ENCODE measurements at places on chromosomes 1 and 21.

DNA sequence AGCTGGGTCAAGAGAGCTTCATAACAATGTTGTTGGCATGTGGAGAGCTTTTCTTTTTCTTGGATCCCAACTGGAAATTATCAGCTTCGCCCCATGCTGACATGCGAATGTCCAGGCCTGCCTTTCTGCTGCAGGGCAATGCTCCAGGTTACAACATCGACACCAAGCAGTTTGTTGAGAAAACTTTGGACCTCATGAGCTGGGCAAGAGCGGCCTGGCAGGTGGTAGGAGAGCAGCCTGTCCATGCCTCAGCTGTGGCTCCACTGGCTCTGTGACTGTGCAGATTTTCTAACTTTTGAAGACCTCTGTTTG lies 41.4 kb downstream of the MTARC1 start:
- no peak for DNase-seq

GRCh38 chr1:93851327-93851712 lies 27.7 kb downstream of the DNTTIP2 start:
- DNase-seq: no peak

- no peak for DNase-seq
Observed at GRCh38 chr1:84090447-84091245, 53.4 kb upstream of the PRKACB start.

DNA sequence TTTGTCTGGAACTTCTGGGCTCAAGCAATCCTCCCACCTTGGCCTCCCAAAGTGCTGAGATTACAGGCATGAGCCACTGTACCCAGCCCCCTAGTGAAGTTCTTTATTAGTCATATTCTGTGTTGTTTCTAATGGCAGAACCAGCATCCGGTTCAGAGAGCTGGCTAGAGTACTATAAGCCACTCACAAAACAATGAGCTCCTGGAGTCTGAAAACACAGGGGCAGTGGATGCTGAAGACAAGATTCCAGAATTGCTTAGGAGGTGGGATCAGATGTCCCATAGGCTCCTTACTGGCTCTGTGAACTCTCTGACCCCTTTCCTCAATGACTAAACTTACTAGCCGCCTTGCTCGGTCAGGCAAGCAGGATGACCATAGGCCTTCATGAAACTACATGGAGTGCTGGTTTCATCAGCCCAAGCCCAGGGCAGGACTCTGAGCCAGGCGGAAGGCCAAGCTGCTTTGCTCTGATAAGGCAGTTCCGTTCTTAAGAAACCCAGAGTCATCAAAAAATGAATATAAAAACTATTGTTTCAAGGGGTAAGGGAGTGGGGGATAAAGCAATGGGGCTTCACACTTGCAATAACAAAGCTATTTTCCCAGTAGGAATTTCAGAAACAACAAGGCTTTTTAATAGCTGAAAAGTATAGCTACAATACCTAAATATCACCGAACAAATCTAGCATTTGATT lies 8.1 kb downstream of the MTHFR start:
- no peak for DNase-seq

- DNase-seq: no peak
Observed at GRCh38 chr1:160208557-160209320, 3.6 kb downstream of the PEA15 start.

DNA sequence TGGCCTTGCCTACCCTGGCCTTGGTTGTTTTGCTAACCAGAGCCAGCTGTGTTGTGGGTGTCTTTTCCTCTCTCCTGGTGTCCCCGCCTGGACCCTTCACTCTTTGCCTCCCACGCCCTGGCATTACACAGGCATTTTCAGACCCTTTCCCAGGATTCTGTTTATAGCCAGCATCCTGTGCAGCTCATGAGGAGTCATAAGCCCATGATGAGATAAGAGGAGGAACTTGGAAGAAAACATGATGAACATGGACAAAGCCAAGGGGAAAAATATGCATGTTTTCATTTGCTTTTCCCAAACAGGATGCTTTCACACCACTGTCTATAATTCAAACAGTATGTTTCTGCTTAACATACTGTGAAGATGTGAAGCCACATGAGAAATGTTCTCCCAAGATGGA lies 18.7 kb upstream of the WARS2 start:
- no peak for DNase-seq

GRCh38 chr1:24323281-24323680 lies 4.1 kb downstream of the GRHL3 start:
- no peak for DNase-seq

- DNase-seq: no peak
Observed at GRCh38 chr1:199815947-199816346, 211.6 kb upstream of the NR5A2 start.

DNA sequence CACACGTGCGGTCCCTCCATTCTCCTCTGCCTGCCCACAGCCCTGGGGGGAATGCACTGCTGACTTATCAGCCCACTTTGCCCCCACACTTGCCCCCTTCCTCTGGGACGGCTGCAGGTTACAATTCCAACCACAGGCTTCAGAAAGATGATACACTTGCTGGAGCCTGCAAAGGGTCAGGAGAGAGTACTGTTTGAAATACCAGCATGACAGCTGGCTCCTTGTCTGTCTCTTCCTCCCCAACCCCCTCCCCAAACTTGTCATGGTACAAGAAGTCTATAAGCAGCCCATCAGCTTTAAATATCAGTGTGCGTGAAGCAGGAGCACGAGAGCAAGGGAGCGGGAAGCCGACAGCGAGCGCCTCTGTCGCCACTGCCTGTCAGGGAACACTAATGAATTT lies 62.4 kb downstream of the ERI3 start:
- DNase-seq: no peak

DNA sequence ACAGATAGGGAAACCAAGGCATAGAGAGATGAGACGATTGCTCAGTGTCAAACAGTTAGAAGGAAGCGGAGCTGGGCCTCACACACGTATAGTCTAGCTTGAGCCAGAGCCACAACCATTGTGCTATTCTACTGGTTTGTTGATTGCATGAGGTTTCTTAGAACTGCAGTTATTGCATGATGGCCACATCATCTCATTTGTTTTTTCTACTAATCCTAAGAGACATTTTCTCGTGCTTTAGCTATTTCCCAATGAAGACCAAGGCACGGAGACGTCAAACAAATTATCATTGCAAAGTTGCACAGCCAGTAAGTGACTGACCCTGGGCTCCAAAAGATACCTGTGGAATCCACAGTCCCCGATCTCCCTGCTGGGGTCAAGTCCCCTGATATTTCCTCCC lies 25.1 kb upstream of the ZNF362 start:
- no peak for DNase-seq

DNA sequence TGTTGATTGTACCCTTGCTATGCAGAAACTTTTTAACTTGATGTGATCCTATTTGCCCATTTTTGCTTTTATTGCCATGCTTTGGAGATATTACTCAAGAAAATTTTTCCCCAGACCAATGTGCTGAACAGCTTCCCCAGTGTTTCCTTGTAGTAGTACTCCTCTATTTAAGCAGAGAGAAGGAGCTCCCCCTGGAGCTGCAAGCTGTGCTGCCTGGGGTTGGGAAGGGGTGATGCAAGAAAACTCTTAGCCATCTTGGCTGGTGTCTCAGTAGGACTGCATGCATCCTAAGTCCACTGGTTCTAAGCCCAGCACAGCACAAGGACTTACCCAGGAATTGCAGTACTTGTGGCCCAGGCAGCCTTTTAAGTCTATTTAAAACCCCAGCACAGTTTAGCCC lies 121.6 kb downstream of the NTMT2 start:
- no peak for DNase-seq

DNA sequence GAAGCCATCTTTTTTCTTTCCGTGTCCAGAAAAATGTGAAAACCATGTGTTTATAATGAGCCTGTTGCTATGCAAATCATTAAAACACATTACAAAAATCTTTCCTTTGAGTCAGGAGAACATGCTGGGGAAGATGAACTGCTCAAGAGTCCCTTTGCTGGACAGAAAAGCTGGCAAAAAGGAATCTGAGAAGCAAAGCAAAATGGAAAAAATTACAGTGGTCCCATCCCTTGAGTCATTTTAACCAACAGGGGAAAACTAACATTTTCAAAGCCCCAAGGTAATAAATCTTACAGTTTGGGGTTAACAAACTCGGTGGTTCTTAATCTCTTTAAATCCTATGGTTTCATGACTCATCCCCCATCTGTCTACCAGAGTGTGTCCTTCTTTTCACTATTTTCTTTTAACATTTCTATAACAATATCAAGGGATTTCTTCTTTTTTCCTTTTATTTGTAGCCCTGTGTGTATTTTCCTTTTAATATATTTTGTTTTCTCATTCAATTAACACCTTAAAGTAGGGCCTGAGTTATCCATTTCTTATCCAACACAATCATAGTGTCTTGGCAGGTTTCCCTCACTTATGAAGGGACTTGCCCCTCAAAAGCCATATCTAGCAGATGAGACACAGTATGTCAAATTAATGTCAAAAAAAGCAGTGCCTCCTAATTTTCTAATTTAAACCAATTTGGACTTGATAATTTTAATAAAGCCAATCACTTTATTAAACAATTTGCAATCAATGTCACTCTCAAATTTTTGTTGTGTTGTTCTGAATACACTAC lies 105.4 kb downstream of the PTPN14 start:
- DNase-seq: no peak

GRCh38 chr1:220826729-220827128 lies 40.0 kb downstream of the MTARC1 start:
- DNase-seq: no peak

DNA sequence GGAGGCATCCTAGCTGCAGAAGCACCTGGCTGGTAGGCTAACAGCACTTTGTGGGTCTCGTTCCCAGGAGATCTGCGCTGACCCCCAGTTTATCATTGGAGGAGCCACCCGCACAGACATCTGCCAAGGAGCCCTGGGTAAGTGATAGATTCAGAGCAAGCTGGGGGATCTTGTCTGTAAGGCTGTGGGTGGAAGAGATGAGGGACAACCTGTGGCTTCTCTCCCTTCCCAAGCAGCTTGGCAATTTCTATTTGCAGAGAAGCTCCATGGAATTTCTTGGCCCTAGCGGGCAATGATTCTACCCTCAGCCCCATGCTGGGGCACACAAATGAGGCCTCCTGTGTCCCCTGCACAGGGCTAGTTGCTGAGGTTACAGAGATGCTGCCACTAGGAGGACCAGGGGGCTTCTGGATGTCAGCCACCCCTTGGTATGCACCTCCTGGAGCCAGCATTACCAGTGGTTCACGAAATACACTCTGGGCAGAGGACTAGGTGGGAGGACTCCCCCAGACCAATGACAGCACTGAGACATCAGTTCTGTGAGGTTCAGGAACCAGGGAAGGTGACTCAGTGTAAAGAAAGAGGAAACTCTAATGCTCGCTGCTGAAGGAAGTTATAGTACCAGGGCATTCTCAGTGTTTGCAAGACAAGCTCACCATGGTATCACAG lies 5.5 kb downstream of the CAPN2 start:
- no peak for DNase-seq

GRCh38 chr1:224698015-224698451 lies 81.9 kb downstream of the CNIH3 start:
- DNase-seq: no peak

- DNase-seq: no peak
Observed at GRCh38 chr1:42142894-42143675, 10.1 kb upstream of the GUCA2B start.

DNA sequence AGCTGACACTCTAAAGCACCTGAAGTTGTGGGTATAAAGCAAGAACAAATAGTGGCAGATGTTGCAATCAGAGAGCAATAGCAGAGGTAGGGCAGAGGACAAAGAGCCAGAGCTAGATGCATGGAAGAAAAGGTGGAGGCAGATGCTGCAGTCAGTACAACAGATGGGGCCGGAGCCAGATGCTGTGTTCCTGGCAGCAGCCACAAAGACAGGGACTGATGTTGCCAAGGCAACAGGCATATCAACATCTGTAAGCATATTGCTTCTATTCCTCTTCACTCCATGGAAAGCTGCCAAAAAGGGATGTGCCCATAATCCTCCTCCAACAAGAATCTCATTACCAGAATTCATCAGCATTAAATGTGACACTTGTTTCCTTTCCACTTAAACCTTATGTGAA lies 108.0 kb downstream of the TNNI3K start:
- no peak for DNase-seq

DNA sequence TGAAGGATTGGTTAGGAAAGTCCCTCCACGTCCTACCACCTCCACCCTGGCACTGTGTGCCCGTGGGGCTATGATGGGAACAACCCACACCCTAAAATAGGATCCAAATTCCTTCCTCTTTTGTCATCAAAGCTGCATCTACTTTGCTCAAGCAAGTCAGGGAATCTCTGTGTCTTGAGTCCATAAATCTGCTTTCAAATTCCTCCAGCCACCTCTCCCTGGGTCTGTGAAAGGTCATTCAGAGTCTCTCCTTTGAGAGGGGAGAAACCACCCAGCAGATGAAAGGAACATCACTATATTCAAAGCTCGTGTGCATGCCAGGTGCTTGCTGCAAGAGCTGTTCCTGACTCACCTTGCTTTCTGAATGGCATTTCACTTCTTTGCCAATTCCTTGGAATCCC lies 243.6 kb downstream of the TM2D1 start:
- DNase-seq: no peak

GRCh38 chr1:28208818-28209441 lies 23.9 kb downstream of the DNAJC8 start:
- peak; percentile 62 for DNase-seq

GRCh38 chr1:221337106-221337505 lies 404.8 kb downstream of the DUSP10 start:
- DNase-seq: no peak

GRCh38 chr1:39886757-39887231 lies 3.5 kb upstream of the TRIT1 start:
- DNase-seq: no peak

DNA sequence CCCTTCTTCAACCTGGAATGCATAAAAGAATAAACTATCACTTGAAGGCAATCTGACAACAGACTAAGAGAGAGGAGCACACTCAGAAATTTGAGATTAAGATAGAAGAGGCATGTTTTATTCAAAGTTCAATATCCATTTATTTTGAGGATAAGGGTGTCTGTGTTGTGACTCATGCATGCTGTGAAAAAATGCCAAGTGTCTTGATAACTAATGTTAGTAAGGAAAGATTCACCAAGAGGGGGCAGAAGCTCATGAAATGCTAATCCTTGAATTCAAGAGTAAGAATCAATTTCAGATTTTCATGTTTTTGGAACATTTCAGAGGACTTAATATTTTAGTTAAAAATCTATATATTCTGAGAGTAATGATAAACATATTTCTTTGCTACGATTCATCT lies 94.0 kb downstream of the IFI44 start:
- no peak for DNase-seq

DNA sequence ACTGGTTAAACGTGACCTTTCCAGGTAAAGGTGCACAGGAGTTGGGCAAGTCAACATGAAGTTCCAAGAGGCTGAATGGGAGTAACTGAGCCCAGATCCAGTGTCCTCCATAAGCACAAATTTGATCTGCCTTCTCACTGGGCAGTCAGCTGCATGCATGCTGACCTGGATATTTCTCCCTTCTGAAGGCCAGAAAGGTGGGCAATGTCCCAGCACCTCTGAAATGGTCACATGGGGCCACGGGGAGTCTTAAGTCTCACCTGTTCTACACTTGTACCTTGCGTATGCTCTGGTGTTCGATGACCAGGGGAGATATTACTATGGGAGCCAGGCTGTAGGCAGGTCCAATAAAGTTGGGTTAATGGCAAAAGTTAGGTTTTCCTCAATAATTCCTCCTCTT lies 240.2 kb downstream of the SIPA1L2 start:
- no peak for DNase-seq

Measured in naive thymus-derived CD8-positive, alpha-beta T cell (primary cell).